ENCODE measurements at places on chromosomes 1 and 21.

DNA sequence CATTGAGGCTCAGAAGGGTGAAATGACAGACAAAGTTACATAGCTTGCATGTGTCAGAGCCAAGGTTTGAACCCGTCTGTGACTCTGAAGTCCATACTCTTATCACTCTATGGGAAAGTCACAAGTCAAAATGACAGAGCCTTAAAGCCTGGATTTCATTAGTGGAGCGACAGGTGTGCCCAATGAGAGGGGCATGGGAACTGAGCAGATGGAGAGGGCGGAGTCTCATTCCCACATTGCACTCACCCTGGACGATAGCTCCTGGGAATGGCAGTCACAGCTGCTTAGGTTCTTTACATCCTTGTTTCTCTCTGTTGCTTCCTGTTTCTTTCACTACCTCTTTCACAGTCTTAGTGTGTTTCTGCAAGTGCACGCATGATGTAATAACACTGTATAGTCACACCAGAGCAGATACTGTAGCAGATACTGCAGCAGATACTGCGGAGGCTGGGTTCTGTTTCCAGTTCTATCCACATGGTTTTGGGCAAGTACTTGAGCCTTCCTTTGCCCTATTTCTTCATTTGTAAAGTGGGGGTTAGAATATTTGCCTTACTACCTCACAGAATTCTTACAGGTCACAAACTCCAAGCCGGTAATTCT lies 127.2 kb downstream of the ZSCAN20 start:
- DNase-seq, result no peak

GRCh38 chr1:93768380-93768863 lies 86.8 kb upstream of the BCAR3 start:
- DNase-seq, result no peak

DNA sequence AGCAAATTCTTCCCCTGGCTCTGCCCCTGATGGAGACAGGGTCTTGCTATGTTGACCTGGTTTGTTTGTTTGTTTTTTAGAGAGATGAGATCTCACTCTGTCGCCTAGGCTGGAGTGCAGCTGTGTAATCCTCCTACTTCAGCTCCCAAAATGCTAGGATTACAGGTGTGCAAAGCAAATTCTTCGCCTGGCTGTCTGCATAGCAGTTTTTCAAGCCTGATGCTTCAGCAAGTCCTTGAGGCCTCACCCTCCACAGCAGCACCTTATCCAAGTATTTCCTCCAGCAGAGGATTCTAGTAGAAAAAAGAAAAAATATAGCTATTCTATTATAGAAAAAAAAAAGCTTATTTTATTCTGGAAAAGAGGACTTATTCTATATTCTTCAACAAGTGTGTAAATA lies 15.1 kb upstream of the RPL5 start:
- DNase-seq, result no peak

- DNase-seq, result no peak
Measured at GRCh38 chr21:15446223-15446622, 283.6 kb upstream of the USP25 start.

DNA sequence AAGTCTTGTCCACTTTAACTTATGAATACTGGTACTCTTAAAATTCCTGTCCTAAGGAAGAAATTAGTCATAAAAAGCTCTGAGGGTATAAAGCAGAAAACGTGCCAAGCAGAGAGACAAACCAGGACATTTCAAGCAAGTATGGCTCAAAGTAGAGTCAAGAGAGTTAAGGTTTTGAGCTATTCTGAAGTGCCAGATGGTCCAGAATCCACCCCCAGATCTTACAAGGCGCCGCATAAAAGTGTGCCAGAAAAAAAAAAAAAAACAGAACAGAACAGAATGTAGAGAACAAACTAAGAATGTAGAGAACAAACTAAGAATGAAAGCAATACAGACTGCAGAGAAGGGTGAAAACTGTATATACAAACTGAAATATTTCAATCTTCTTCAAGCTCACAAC lies 12.5 kb downstream of the EPS15 start:
- no peak for DNase-seq

- no peak for DNase-seq
Measured at GRCh38 chr1:15096293-15096692, 57.3 kb upstream of the TMEM51 start.

- no peak for DNase-seq
Measured at GRCh38 chr21:32001390-32001789, 128.6 kb downstream of the HUNK start.

DNA sequence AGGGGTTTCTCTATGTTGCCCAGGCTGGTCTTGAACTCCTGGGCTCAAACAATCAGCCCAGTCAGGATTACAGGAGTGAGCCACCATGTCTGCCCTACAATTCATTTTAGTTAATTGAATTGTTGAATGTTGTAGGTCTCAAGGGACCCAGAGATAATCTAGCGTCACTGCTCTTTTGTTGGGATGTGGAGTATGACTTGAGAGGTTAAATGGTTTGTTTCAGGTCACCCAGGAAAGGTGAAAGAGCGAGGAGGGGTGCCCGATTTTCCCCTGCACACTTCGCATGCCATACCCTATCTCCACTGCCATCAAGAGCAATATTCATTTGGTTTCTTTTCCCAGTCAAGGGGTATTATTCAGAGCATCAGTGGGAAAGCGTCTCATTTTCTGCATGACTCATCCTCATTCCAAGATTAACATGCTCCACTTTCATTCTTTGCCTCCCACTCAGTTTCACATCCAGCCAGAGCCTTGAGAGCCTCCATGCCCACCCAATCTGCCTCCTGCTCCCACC lies 13.1 kb upstream of the SLC30A1 start:
- no peak for DNase-seq
